CD4-positive, alpha-beta T cell treated with Interleukin-1 beta for 1 hour (primary cell): ENCODE measurements at places on chromosomes 5 and 9.

DNA sequence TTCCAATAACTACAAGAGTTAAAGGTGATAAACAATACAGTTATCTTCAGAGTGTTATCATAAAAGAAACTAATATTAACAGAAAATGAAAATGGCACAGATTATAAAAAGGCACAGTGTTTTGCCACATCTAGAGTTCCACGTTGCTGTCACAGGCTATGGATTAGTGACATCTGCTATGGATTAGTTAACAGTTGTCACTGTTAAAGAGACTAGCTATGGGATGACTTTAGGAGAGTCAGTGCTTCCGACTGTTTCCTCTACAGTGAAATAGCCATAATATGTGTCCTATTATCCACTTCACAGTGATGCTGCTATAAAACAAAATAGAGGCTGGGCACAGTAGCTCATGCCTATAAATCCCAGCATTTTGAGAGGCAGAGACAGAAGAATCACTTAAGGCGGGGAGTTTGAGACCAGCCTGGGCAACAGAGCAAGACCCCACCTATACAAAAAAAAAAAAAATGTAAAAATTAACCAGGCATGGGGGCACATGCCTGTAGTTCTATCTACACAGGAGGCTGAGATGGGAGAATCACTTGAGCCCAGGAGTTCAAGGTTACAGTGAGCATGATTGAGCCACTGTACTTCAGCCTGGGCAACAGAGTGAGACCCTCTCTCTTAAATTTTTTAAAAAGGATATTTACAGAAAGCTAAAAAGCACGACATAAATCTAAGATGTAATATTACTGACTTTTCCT is 19.7 kb downstream of the MAPKAP1 start:
- DNase-seq, result no peak

DNA sequence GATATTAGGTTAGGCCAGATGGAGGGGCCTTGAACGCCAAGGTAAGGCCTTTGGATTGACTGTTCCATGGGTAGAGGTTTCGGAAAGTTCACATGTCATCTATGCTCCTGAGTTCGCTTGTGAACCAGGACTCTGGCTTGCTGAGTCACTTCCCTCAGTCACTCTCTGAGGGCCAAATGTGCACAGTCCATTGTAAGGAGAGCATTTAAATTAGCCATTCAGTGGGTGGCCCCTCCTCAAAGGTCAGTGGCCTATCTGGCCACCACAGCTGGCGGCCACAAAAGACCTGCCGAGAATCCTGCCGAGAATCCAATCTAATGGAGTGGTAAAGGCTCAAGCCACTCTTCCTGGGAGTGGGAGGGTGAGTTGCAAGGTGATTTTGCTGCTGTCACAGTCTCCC is 58.9 kb upstream of the ARAP3 start:
- no peak for DNase-seq

DNA sequence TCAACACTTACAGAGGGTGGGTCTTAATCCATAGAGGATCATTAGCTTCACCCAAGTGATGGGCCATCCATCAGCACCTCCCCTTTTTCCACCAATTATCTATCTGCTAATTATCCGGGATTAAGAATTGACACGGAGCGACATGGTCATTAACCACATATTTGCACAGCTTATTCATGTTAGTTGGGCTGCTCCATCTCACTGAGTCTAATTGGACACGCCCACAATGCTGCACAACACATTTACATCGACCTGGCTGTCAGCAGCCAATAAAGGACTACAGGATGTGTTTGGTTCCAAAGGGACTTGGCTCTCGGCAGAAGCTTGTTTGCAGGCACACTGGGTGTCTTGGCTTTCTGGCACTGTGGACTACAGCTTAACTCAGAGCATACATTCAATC is 21.6 kb downstream of the FOXE1 start:
- no peak for DNase-seq

GRCh38 chr9:130739081-130739480 is 45.5 kb downstream of the EXOSC2 start:
- no peak for DNase-seq

GRCh38 chr5:79702606-79703380 is 13.2 kb downstream of the CMYA5 start:
- DNase-seq, result peak; percentile 52

DNA sequence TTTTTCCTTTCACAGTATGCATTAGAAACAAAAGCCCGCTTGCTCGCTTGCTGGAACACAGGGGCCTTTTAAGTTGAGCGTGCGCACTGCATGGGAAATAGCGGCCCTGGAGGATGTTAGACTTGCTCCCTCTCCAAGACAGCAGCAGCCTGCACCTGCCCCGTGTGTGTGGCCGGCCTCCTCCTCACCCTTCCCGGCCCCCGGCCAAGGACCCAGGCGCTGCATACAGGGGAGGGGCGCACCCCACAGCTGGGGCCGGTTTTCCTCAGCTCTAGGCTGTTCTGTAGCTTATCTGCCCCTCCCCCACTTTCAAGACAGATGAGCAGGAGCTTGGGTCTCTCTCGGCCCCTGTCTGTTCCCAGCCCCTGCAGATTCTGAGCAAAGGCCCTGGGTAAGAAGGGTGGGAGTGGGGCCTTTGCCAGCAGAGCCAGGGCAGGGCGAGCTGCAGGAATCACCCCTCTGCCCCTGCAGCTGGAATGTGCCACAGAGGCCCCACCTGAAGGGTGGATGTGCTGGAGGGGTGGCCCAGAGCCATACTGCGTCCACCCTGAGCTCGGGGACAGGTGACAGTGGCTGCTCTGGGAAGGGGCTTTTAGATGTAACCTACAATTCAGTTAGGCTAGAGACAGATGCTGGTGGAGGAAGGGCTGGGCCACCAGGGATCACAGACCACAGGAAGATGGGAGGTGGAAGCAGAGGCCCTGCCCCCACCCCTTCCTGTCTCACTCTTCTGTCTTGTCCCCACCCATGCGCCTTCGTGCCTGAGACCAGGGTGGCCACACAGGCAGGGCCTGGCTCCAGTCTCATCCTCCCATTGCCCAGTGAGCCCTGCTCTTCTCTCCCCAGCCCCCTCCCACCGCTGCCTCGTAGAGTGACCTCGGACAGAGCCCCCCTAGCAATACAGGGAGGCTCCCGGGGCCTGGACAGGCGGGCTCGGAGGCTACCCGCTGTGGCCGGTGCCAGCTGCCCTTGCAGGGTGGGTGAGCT is 132.4 kb downstream of the DAB2IP start:
- no peak for DNase-seq

DNA sequence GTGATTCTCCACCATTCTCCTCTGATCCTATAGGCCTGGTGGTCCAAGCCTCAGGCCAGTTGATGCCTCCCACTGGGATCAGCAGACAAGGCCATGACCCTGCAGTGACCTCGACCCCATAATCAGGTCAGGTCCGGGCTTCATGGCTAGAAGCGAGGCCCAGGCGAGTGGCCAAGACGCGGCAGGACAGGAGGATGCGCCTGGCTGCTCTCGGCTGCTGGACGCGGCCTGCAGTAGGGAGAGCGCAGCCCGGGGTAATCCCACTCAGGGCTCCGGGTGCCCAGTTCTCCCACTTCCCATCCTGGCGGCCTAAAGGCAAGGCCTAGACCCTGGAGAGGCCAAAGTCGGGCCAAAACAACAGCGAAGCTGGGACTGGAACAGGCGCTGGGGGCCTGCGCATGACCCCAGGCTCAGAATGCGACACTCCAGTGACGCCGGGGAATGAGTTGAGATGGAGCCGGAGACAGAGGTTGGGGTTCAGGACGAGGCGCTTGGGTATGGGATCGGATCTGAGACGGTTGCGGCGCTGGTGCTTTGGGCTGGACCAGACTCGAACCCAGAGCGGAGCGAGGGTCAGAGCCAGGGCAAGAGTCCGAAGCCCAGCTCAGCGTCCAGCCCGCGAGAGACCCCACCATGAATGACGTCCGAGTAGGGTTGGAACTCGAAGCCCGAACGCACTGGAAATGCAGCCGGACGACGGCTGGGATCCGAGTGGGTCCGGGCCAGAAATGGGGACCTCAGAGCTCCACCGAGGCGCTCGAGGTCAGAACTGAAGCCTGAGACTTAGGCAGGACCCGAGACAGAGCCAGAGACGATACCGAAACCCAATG is 3.2 kb downstream of the LHX6 start:
- DNase-seq, result no peak

DNA sequence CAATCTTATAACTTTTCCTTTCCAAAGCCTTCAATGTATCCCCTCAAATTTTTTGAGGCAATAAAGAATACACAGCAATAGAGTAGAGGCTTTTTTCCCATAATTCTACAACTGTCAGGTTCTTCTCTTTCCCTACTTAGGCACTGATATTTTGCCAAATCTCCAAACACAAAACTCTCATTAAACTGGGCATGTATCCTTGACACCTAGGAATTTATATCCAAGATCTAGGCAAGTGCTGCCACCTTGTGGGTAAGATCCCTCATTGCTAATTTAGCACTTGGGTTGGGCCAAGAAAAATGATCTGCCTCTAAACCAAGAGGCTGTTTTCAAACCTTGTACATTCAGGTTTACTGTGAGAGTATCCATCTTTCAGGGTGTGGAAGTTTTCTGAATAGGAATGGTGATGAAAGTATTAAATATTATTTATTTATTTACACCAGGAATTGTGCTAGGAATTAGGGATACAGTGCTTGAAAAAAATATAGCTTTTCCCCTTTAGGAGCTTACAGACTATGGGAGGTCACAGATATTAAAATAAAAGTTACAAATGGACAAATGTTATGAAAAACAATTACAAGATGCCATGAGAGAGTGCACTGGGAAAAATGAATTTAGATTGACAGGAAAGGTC is 17.6 kb downstream of the TSTD2 start:
- peak; percentile 71 for DNase-seq

- DNase-seq, result peak; percentile 33
Observed at GRCh38 chr9:97705354-97705950, 8.3 kb upstream of the XPA start.

GRCh38 chr5:87780831-87781760 is 368.4 kb upstream of the CCNH start:
- DNase-seq, result peak; percentile 74

- DNase-seq, result no peak
Observed at GRCh38 chr9:14608540-14608939, 84.7 kb downstream of the ZDHHC21 start.

GRCh38 chr5:173745123-173745522 is 128.7 kb upstream of the BOD1 start:
- DNase-seq, result peak; percentile 65

- no peak for DNase-seq
Observed at GRCh38 chr5:30103052-30103451, 1090.4 kb upstream of the CDH6 start.

GRCh38 chr9:135763716-135764446 is 61.9 kb downstream of the KCNT1 start:
- no peak for DNase-seq

GRCh38 chr9:92359394-92359995 is 33.7 kb downstream of the CENPP start:
- no peak for DNase-seq

- DNase-seq, result no peak
Observed at GRCh38 chr5:14464671-14465070, 116.9 kb upstream of the OTULINL start.

GRCh38 chr5:172834415-172835289 is 601 bp downstream of the ERGIC1 start:
- DNase-seq, result no peak

DNA sequence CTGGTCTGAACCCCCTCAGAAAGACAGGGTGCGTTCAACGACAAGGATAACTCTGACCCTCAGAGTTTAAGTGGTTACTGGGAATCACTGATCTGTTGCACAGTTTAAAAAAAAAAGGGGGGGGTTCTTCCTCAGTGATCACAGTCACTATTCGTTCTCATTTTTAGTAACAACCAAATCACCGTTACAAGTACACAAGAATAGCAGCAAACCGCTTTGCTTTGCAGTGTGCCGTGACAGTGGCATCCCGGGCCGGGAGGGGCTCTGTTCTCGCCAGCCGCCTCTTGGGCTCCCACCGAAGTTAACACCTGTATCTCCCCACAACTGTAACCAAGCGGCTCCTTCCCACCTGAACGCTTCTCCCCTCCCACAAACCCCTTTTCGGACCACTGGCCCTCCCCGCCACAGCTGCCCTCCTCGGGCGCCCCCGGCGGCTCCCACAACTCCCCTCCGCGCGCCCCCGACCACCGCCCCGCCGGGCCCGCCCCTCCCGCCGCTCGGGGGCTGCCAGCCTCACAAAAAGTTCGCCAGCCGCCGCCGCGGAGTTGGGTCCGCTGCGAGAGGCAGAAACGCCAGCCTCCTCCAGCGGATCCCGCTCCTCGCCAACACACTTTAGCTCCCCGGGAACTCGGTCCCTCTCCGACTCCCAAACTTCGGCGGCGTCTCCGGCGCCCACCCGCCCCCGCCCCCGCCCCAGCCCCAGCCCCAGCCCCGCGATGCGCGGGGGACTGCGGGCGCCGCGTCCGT is 1.2 kb downstream of the SSBP2 start:
- peak; percentile 41 for DNase-seq

DNA sequence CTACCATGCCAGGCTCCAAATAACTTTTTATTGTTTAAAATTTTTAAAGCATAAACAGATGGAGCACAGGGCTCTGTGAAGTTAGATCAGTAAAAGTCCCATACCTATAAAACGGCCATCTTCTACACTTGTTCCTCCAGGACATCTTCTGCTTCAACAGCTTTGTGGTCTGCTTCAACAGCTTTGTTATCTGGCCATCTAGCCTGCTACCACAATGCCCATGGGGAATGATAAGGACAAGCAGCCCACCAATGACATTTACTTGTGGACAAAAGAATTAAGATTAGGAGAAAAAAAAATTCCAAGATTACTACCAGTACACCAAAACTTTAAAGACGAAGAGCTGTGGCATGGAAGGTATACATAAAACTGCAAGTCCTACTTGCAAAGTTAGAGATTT is 2.2 kb upstream of the VPS13A start:
- no peak for DNase-seq

DNA sequence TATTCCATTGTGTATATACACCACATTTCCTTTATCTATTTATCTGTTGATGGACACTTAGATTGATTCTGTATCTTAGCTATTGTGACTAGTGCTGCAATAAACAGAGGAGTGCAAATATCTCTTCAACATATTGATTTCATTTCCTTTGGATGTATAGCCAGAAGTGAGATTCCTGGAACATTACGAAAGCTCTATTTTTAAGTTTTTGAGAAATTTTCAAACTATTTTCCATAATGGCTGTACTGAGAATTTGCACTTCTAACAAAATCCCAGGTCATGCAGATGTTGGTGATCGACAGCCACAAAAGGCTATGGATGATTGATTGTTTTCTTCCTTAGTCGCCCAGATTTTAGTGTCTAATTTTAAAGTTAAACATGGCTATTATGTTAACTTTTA is 132.7 kb upstream of the MTAP start:
- DNase-seq, result no peak

GRCh38 chr9:94675008-94675881 is 35.9 kb upstream of the FBP1 start:
- DNase-seq, result no peak

GRCh38 chr9:134350416-134350994 is 24.2 kb downstream of the RXRA start:
- no peak for DNase-seq
